A549 (cell line): ENCODE measurements at places on chromosomes 11 and 22.
A peak's percentile ranks its signal among the peaks of the same experiment; 100 is the strongest.

GRCh38 chr11:86161837-86162236 is 82.7 kb upstream of the EED start:
- no peak for DNase-seq

DNA sequence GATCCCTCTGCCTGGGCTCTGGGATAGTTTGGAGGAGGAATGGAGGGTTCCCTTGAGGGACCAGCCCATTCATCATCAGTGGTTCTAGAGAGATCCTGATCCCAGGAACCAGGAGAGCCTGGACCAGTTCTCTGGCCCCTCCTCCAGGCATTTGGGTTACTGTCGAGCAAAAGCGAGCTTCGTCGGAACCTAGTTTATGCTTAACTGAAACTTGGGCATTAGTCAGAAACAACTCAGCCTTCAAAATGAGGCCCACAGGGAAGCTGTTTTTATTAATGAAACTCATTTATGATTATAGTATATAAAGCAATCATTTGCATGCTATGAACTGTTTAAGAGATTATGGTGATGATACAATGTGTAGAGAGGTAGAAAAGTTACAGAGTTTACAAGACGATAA is 61.4 kb downstream of the LIF start:
- DNase-seq: no peak

- DNase-seq: no peak
These were observed 2.1 kb downstream of the RNF141 start for GRCh38 chr11:10538924-10539323.

DNA sequence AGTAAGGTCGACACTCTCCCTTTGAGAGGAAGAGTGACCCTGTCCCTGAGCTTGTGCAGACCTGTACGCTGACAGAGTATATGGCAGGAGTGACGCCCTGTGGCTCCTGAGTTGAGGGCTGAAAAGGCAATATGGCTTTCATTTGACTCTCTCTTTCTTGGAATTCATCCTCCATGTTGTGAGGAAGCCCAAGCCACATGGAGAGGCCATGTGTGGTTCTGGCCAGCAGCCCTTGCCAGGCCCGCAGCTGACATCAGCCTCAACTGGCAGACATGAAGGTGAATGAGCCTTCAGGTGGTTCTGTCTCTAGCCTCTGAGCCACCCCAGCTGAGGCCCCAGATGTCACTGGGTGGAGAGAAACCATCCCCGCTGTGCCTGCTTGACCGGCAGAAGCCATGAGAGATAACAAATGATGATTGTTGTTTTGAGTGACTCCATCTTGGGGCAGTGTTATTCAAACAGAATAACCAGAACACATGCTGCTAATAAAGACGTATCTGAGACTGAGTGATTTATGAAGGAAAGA is 31.9 kb downstream of the SMIM38 start:
- no peak for DNase-seq

DNA sequence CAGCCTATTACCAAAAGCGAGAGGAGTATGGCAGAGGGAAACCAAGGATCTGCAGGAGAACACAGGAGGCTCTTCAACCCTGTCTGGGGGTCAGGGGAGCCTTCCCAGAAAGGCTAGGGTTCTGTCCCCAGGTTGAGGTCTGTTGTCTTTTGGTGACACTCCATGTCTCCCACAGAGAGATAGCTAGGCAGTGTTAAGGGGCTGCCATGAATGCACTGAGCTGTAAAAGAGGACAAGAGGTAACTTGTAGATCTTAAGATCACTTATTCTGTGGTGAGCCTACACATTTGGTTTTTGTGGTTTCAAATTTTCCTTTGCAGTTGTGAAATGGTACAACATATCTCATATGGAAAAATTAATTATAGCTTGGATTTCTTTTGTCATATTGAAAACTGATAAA is 6.0 kb upstream of the ACER3 start:
- no peak for DNase-seq

- no peak for DNase-seq
These were observed 58.2 kb upstream of the HORMAD2 start for GRCh38 chr22:30021881-30022619.

GRCh38 chr11:76313913-76314740 is 66.8 kb downstream of the THAP12 start:
- DNase-seq: no peak

DNA sequence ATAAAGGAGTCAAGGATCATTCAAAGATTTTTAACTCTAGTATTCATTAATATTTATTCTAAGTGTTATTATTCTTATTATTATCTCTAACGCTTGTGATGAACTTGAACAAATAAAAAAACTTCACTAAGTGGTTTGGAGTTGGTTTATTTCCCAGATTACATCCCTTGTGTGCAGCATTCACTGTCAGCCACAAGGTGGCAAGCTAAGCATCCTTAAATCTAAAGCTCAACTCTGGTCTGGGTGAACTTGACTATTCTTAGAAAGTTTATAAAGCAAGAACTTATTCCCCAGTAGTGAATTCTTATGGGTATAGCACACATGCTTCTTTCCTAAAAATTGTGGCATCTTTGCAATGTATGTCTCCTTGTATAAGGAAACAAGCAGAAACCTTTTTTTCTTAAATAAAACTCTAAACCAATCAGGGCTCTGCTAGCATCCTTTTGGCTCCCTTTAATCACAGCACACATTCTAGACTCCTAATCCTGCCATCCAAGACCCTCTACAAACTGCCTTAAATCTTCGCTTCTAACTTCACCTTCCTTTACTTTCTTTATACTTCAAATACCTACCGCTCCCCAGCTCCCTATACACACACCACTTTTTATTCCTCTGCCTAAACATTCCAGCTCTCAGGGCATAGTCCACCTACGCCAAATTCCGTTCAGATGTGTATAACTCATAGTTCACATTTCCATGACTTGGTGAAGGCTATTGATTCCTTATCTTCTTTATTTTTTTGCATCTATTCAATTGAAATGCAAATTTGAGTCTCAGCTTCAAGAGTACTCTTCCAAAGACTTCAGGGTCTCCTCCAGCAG is 1068.8 kb downstream of the DLG2 start:
- peak; percentile 44 for DNase-seq

DNA sequence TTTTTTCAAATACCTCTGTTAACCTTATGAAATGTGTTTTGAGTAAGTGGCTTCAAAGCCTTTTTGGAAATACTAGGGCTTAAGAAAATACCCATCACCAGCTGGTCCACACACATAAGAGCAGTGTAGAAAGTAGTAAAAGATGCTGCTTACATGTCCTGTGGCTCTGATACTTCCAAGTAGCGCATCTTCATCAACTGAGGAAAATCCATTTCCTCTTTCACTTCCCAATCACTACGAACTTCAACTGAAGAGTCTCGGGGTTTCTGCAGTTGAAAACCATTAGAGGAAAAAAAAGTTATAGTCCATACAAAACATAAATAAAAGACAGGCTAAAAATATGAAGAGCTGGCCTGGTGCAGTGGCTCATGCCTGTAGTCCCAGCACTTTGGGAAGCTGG is 8.5 kb downstream of the EIF3D start:
- no peak for DNase-seq

- DNase-seq: no peak
These were observed 52.4 kb downstream of the KCNC1 start for GRCh38 chr11:17786824-17787525.

GRCh38 chr11:64331569-64332371 is 8.2 kb upstream of the CCDC88B start:
- DNase-seq: peak; percentile 92

DNA sequence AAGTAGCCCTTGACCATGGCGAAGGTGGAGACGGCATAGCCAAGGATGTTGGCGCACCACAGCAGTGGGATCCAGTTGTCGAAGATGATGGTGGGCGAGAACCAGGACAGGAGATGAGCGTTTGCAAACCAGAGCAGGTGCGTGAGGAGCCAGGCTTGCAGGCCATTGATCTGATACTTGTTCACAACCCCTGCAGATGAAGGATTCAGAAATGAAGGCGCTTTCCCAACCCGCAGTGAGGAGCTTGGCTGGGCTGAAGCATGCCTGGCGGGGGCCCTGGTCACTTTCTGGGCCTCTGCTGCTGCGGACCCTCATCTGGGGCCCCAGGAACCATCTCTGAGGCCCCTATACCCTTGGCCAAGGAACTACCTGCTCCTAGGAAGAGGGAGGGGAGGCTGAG is 6.9 kb downstream of the DHCR7 start:
- no peak for DNase-seq

GRCh38 chr11:117070016-117070415 is 28.2 kb downstream of the SIK3 start:
- DNase-seq: no peak

GRCh38 chr22:50607659-50608020 is 7.0 kb downstream of the MAPK8IP2 start:
- no peak for DNase-seq

DNA sequence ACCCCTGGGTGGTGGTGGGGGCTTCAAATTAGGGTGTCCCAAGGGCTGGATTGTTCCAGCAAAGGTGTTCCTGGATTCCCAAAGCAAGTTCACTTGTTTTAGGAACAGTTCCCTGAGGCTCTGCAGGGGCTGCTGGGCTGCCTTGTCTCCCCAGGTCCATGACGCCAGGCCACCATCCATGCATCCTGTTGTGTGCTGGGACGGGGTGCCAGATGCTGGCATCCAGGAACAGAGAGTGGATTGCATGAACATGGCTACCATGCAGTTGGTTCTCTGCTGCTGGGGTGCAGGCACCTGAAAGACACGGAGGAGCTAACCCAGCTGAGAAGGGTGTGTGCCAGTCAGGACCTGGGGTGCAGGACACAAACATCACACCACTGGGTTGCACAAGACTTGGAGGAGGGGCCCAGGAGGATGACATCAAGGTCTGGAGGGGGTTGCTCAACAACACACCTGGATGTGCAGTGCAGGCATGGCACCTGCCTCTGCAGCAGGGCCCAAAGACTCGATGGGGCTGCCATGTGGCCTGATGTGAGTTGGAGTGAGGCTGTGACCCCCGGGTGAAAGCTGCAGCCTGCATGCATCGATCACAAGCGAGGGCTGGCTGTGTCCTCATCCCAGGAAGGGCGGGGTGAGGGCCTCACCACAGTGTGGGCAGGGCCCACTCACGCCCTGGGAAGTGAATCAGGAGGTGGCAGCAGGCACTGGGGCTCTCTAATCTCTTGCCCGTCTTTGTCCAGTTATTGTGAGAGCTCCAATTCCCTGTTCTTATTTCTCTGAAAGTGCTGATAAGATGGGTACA is 74.0 kb upstream of the CLDN5 start:
- no peak for DNase-seq

DNA sequence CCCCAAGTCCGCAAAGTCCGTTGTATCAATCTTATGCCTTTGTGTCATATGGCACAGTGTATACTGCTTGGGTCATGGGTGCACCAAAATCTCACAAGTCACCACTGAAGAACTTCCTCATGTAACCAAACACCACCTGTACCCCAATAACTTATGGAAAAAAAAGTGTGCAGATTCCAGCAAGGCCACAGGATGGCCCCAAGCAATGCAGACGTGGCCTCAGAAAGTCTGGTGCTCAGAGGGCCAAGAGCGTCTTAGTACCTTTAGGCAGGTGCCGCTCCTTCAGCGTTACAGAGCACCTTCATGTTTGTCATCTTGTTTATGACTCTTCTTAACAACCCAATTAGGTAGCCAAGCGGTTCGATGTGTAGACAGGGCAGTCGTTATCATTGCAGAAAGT is 65.3 kb downstream of the PRDM11 start:
- no peak for DNase-seq

- DNase-seq: no peak
These were observed 116.4 kb upstream of the PARVA start for GRCh38 chr11:12260731-12261521.

DNA sequence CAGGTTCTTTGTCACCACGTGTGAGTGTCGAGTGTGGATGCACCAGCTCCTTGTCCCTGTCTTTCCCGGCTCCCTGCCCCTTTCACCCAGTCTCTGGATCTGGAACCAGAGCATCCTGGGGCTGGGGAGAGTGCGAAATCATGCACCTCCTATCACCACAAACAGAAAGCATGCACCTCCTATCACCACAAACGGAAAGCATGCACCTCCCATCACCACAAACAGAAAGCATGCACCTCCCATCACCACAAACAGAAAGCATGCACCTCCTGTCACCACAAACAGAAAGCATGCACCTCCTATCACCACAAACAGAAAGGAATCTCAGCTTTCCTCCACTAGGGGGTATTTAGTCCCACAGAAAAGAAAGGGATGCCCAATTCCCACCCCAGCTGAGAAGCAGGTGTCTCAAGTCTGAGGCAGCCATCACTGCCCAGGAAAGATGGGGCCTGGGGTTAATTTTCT is 5.9 kb upstream of the GLB1L3 start:
- no peak for DNase-seq

DNA sequence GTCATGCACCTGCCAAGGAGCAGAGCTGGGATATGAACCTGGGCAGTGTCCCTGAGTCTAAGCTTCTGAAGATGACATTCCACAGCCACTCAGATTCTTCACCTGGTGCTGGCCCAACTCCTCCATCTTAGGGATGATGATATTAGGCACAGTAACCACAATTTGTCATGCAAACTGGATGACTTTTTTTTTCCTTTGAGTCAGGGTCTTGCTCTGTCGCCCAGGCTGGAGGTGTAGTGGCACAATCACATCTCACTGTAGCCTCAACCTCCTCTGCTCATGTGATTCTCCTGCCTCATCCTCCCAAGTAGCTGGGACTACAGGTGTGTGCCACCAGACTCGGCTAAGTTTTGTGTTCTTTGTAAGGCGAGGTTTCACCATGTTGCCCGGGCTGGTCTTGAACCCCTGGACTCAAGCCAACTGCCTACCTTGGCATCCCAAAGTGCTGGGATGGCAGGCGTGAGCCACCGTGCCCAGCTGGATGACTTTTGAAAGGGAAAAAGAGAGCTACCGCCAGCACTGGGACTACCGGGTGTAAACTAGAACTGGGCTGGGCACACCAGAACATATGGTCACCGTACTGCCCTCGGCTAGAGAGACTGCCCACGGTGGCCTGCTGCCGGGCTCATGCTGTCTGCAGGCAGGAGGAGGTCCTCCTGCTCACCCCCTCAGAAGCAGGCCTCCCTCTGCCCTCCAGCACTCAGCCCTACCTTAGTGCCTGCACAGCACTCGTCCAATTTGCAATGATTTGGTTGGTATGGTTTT is 77.7 kb downstream of the NAT10 start:
- DNase-seq: no peak

DNA sequence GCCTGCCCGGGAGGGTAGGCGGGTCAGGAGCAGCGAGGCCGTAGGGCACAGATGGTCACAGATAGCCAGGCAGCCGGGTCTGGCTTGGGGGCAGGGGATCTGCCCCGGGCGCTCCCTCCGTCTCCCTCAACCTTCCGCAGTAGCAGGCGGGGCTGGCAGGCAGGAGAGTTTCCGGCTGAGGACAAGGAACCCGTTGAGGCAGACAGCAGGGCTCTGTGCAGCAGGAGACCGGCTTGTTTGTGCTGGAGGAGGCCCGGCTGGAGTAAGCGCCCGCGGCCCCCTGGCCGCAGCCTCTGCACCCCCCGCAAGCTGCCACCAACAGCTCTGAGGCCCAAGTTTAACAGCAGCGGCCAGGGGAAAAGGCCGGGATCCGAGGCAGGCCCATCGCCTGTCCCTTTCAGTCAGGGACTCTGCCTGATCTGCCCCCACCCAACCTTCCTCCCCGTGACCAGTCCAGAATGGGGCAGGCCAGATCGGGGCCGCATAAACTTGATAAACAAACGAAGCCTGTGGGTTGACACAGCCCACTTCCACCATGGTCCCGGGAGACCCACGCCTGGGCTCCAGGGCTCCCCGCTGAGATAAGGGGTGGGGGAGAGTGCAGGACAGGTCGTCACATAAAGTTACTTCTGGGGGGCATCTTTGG is 13.6 kb downstream of the SCARF2 start:
- DNase-seq: no peak
